Iris pigment epithelial cell (primary cell): ENCODE measurements at places on chromosomes 5 and 9.
A peak's percentile ranks its signal among the peaks of the same experiment; 100 is the strongest.

GRCh38 chr5:10329820-10330481 lies 22.2 kb upstream of the CMBL start:
- DNase-seq = peak; percentile 73

- DNase-seq = peak; percentile 9
Measured at GRCh38 chr9:95626885-95627558, 110.3 kb upstream of the PTCH1 start.

GRCh38 chr9:124697326-124698200 lies 73.5 kb downstream of the NR6A1 start:
- peak; percentile 84 for DNase-seq

GRCh38 chr5:36529142-36529541 lies 77.3 kb upstream of the SLC1A3 start:
- no peak for DNase-seq

DNA sequence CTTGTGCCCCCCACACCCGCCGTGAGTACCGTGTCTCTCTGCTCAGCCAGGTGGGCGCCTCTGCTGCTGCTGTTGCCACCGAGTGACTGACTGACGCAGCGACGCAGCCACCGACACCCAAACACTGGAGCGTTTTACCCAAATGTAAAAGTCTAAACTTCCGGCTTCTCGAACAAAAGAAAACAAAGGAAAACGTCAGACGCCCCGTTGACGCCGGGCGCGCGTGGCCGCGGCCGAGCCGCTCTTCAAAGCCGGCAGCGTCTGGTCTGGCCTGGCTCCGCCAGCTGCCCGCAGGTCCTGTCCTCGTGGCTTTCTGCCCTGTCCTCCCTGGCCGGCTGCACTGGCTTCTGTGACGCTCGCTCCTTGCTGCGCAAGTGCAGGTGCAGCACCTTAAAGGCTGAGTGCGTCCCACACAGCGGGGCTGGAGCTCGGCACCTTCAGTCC lies 41.4 kb upstream of the CLPTM1L start:
- peak; percentile 34 for DNase-seq

- no peak for DNase-seq
Measured at GRCh38 chr9:124347206-124347967, 67.9 kb downstream of the PSMB7 start.

DNA sequence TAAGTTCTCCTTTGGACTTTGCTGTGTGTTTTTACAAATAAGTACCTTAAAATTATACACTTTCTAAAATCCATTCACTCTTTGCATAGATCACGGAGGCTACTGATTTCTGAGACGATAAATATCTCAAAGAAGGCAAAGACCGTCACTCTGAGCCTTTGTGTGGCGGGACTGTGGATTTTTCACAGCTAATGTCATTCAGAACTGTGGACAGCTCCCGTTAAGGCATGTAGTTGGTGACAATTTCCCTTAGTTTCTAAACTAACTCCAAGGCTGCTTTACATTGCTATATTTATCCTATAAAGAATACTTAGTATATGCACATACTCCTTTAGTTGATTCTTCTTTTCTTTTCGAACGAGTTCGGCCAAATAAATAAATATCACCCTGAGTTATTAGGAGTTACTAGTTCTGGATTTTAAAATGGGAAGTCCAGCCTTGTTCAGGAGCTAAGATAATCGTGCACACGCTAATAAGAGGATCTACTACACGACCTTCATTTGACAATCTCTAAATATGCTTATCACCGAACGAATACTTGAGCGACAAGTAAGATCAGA lies 1.8 kb downstream of the HCN1 start:
- peak; percentile 1 for DNase-seq

DNA sequence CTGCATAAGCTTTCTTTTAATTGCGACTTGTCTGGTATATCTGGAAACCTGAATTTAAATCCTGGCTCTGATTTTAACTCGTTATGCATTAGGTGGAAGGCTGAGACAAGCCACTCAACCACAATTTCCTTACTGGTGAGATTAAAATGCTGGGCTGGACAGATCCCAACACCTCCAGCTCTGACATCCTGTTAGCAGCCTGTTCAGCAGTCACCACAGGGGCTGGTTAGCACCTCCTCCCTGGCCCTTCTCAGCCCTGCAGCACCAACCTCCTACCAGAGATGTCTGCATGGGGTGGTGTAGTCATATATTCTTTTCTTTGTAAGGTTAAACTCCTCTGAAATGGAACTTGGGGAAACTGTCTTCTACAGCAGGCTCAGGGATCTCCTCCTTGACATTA lies 156.5 kb upstream of the NFIL3 start:
- peak; percentile 34 for DNase-seq

- DNase-seq = no peak
Measured at GRCh38 chr5:132595624-132596023, 38.8 kb downstream of the RAD50 start.

DNA sequence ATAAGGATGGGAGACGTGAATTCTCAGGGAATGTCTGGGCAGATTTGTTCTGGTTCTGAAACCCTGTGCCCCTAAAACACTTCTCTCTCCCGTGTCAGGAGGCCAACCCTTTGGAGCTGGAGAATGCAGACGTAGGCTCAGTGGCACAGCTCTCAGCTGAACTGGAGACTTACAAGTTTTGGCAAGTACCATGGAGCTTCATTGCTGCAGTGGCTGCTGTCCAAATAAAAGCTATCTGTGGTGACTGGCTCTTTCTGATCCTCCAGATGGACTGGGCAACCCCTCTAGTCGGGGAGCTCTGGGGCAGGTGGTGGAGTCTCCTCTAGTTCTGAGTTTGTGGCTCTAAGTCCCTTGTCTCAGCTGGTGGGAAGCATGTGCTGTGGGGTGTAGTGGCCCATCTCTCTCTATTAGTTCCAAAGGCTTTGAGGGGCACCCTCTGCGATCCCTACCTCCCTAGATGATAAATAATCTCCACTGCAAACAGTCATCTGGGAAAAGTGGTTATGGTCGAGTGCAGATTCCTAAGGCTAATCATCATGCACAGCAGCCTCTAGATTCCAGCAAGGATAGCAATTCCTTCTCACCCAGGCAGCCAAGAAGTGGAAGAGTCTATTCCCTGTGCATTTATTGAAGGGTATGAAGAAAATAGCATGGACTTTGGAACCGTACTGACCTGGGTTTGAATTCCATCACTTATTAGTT lies 204.2 kb upstream of the KLF4 start:
- DNase-seq = peak; percentile 21

- peak; percentile 53 for DNase-seq
Measured at GRCh38 chr9:127451858-127452656, 747 bp downstream of the LRSAM1 start.

GRCh38 chr5:176441921-176442323 lies 6.3 kb upstream of the FAF2 start:
- DNase-seq = peak; percentile 66

GRCh38 chr5:33612386-33612785 lies 171.6 kb downstream of the TARS1 start:
- DNase-seq = peak; percentile 64

- no peak for DNase-seq
Measured at GRCh38 chr5:172090976-172091547, 84.6 kb upstream of the FBXW11 start.

DNA sequence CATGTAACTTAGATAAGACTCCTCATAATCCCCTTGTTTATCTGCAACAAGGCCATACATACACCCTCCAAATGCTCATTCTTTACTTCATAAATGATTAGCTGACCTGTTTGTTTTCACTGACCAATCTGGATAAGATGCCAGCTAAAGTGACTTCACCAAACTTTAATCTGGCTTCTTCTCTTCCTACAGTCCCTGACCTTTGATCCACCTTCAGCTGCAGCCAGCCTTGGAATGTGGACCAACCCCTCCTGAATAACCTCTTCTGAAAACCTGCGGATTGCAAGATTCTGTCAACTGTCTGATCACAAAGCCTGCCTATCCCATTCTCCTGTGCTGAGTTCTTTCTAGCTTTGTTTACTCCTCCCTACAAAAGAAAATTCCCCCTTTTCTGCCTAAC lies 476.8 kb downstream of the LRRC70 start:
- peak; percentile 5 for DNase-seq

DNA sequence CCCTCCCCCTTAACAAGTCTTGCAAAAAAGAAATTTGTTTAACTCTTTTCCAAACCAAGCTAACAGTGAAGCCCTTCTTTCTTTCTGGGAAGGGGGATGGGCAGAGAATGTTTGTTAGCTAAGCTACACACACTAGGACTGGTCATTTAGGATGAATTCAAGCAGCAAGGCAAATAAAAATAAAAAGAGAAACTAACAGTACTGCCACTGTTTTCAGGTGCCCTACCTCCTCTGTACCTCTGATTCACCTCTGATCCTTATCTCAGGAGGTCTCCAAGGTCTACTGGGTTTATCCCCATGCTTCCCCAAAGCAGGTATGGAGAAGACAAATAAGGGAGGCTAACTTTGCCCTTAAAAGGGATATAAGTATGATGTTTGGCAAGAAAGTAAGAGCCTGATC lies 52.9 kb downstream of the ELL2 start:
- DNase-seq = no peak

GRCh38 chr5:113034182-113034773 lies 57.7 kb downstream of the DCP2 start:
- peak; percentile 83 for DNase-seq

DNA sequence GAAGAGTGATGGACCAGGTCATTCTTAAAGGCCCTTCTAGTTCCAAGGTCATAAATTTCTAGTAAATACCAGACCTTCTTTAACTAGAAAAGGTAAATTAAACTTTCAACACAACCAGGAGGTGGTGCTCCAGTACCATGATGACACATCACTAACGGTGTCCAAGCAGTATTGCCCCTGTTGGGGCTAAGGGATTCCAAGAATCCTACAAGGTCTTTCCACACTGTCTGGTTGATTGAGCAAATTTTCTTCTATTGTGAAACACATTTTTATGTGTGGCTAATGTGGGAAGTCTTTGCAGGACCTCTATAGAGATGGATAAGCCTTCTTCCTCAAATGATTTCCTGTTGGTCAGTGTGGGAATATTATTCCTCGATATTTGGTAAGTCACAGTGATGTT lies 459.6 kb upstream of the PAPPA start:
- DNase-seq = peak; percentile 96

DNA sequence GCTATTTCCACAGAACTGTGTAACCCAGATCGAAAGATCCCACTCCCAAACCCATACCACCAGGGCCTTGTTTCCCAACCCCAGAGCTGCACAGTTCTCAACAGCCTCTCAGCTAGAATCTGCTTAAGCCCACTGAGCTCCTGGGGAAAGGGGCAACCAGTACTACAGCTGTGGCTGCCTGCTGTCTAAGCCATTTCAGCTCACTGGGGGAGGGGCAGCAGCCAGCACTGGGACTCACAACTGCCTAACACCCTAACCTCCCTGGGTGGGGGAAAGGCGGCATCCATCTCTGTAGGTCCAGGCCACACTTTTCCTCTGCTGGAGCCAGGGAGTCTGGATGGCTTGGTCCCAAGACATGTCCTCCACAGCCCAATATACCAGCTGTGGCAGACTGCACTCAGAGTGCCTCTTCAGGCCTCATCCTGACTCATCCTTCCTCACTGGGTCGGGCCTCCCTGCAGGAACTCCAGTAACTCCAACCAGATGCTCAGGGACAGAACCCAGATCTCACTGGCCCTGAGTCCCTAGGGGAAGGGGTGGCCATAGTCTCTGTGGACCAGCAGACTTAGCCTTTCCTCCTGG lies 241.4 kb downstream of the HINT1 start:
- DNase-seq = no peak

GRCh38 chr9:90251316-90251715 lies 391.3 kb downstream of the DIRAS2 start:
- DNase-seq = no peak

- DNase-seq = no peak
Measured at GRCh38 chr9:109953813-109954497, 174.0 kb downstream of the PALM2AKAP2 start.

DNA sequence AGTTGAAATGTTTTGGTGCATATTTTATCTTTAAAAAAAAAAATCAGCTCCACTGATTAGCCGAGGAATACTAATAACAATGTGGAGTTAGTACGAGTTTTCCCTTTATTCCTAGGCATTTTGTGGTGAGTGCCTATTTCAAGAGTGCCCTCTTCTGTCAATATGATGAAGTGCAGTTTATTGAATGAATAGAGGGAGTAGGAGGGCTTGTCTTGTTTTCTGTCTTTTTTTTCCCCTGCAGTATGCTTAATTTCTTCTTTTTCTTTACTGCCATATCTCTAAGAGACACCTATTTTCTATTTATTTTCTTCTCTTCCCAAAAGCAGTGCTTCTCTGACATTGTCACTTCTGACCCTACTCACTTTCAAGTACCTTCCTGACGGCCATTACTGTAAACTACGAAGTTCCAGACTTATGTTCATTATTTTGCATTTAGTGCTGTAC lies 169.6 kb upstream of the PITX1 start:
- DNase-seq = no peak
